ENCODE measurements at places on chromosomes 5 and 9.

DNA sequence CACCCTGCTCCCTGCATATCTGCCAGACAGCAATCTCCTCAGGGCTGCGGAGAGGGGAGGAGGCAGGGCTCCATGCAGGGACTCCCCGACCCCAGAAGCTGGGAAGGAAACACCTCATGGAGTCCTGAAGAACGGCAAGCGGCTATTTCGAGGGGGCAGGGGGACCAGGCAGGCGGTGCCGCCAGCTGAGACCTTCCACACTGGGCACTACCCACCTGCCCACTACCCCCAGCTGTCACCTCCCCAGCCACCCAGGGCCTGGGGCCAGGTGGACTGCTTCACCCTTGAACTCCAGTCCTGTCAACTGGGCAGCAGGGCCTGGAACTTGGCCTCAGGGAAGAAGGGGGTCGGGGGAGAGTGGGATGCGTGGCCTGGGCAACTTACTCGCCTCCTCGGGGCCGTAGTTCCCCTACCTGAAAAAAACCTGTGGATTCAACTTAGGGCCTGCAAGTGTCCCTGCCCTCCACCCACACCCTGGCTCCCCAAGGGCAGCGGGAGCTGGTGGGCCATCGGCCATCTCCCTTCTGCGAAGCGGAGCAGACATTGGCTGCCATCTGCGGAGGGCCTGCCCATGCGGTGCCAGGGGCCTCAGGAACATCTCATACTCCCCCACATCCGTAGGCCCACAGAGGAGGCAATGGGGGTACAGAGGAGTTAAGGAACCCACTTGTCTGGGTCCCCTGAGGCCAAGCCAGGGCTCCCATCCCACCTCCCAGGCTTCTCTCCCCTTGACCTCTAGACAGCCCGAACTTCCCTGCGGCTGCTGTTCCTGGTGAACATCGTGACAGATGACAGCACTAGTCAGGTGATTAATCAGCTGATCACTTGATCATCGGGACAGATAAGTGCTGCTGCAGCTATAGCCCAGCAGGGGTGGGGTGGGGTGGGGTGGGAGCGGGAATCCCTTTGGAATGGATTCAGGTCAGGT is 18.5 kb upstream of the RALGDS start:
- no peak for DNase-seq

DNA sequence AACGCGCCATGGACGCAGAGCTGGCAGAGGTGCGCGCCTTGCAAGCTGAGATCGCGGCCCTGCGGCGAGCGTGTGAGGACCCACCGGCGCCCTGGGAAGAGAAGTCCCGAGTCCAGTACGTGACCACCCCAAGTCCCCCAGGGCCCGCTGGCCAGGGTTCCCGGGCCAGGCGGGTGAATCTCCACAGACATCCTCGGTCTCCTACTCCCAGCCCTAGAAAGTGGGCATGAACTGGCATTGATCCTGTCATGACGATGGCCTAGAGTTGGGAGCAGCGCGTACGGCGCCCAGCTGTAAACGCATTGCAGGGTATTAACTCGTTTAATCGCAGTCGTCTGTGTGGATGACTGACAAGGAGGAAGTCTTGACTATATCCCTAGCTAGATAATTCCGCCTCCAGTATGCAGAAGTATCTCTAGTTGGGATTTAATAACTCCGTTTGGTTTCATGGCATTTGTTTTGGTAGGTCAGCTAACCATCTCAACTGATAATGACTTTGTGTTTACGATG is 293 bp downstream of the CENPP start:
- no peak for DNase-seq

DNA sequence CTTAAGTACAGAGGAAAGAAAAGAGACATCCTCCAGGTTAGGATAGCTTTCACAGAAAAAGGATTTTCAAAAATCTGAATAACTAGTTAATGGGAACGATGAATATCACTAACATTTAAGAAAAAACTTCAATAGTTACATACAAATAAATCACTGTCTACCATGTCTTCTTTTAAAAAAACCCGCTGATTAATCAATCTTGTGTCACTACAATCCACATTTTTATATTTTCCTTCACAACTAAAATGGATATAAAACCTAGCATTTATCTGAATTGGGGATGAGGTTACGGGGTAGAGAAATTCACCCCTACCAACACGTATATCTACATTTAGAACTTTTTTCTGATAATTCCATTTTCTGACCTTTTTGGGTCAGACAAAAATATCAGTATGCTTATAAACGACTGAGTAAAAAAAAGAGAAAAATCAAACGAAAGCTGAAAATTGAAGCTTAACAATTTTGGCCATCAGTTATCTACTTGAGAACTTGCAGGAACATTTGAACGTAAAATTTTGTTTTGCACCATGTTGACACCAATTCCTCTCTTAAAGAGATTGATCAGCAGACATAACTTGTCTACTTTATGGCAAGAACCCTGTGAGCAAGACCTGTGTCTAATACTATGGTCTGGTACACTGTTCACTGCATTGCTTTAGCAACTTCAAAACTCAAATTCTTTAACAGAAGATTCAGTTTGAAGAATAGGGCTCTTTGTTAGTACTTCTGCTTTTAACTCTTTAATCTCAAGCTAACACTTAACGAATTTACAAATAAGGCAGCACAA is 4.8 kb downstream of the NR3C1 start:
- no peak for DNase-seq

DNA sequence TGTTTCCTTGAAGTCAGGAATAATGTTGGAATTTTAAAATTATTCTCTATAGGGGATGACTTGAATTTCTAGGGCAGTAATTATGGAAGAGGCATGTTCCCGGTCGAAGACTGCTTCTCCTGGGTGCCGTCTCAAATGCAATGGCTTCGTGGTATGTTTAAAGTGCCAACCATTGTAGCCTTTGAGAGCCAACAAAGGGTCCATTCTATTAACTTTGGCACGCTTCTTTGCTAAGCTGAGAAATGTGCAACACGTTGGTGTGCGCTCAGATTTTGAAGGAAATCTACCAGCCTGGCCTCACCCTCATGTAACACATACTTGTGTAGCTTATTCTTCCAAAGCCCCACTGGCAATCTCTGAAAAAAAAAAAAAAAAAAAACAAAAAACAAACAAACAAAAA is 221.2 kb upstream of the ANKH start:
- no peak for DNase-seq

- DNase-seq: no peak
Measured at GRCh38 chr5:157799578-157799977, 56.1 kb downstream of the LSM11 start.
